ENCODE measurements at places on chromosomes 5 and 9.
A peak's percentile ranks its signal among the peaks of the same experiment; 100 is the strongest.

DNA sequence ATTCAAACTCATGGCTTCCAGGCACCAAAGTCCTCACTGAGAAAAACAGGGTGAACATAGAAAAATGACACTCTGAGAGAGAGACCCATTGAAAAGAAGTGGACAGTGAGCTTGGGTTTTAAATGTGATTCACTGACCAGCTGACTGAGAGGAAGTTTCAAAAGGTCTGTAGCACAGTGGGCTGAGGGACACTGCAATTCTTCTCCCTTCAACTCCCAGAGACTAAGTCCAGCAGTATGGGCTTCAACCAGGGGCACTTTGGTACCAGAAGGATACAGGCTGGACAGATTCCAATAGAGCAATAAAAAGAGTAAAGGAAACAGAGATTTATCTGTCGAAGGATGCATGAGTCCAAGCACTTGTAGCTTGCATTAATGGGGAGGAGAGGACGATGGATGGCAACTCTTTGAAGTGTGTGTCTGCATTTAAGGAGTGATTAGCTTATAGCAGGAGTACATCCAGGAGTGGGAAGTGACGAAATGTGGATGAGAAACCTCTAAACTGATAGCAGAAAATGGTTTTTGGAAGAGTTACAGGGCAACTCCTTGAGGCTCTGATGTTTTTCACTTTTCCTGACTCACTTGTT is 117.0 kb upstream of the ANKRD55 start:
- no peak for DNase-seq

DNA sequence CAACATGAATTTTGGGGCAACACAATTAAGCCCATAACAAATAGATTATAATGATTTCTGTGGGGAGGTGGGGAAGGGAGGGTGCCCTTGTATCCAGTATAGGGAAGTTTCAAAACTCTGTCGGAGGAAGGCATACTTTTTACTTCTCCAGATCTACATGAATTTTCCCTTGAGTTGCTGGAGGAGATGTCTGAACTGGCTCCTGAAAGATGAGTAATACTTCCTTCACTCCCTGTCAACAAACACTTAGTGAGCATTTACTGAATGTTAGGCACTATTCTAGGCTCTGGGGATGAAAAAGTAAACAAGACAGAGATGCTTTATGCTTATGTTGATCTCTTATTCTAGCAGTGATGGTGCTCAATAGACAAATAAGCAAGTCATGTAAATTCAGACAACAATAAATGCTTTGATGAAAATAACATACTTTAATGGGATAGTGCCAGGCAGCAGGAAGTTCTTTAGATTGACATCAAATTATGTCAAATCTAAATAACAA is 197.9 kb upstream of the ANKH start:
- no peak for DNase-seq

DNA sequence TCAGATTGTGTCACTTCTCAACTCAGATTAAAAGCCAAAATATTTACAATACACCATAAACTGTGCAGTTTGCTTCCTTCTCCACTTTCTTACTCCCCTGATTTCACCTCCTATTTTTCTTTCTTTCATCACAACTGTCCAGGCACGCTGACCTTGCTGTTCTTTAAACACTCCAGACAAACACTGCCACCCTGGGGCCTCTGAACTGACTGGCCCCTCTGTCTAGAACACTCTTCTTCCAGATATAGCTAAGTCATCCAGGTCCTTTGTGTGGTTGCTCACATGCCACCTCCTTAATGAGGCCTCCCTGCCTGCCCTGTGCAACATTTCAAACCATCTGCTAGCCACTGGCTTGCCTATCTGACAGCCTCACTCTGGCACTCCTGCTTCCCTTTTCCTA is 46.6 kb downstream of the ATG10 start:
- no peak for DNase-seq

GRCh38 chr9:137757613-137758029 is 120.0 kb upstream of the CACNA1B start:
- DNase-seq = no peak

DNA sequence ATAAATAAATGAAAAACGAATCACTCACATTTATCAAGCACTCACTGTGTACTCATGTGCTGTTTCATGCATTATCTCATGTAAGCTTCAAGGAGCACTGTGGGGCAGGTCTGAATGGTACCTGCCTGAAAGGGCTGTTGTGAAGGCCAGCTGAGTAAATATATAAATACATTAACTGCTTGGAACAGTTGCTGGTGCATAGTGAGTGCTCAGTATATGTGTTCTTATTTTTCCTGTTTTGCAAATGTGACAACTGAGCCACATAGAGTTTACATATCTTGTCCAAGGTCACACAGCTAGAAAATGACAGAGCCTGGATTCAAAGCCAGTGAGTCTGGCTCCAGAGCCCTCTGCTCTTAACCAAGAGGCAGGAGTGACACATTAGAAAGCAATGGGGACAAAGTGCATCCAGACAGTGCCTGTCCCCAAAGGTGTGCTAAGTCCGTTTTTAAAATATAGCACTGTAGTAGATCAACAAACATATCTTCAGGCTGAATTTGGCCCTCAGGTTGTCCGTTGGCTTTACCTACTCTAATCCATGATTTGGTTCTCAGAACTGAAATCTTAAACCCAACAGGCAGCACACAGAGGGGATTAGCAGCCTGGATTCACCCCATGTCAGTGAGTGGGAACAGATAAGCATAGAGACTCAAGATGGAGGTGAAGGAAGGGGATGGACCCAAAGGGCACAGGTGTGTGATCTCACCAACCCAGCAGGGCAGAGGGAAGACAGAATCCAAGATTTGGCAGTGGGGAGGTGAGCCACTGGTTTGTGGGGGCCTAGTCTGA is 70.8 kb downstream of the WWC1 start:
- DNase-seq = no peak

- no peak for DNase-seq
Observed at GRCh38 chr5:106601620-106602019, 1069.1 kb downstream of the EFNA5 start.

- no peak for DNase-seq
Observed at GRCh38 chr5:151048526-151048925, 28.1 kb downstream of the GPX3 start.

- DNase-seq = no peak
Observed at GRCh38 chr5:98989727-98990126, 60.9 kb upstream of the CHD1 start.

DNA sequence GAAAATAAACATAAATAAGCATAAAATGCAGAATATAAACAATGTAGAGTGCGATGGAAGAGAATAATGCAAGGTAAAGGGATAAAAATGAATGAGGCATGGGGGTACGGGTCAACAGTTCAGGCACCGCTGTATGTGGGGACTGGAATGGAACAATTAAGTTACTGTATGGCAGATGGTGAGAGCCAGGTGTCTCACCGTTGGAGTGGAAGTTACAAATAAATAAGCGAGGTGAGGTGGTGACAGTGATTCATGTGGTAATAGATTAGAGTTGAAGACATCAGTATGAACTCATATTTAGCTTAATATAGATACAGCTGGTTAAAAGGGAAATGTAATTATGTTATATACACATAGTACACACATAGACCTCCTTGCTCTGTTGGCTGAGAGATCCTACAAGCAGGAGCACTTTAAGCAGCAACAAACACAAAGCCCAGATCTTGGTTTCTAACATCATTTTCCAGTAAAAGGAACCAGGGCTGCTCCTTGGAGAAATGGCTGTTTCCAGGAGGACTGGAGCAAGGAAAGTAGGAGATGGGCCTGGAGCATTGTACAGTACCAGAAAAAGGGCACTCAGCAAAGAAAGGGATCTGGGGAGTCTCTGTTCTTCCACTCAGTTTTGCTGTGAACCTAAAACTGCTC is 2.4 kb upstream of the OMD start:
- DNase-seq = no peak

DNA sequence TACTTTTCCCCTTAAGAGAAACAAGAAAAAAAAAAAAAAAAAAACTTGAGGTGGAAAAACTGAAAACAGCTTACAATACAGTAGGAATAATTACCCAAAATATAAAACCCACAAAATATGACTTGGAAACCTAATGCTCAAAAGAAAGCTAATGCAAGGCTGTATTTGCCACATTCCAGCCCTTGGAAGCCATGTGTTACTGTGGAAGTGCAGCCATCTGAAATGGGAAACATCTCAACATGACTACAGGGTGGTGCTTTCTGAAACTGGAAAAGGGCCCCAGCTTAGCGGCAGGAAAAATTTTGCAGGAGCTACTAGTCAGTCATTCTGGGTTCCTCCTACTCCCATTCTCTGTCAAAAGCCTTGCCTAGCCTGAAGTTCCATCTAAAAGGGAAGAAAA is 20.4 kb downstream of the CDK5RAP2 start:
- no peak for DNase-seq

DNA sequence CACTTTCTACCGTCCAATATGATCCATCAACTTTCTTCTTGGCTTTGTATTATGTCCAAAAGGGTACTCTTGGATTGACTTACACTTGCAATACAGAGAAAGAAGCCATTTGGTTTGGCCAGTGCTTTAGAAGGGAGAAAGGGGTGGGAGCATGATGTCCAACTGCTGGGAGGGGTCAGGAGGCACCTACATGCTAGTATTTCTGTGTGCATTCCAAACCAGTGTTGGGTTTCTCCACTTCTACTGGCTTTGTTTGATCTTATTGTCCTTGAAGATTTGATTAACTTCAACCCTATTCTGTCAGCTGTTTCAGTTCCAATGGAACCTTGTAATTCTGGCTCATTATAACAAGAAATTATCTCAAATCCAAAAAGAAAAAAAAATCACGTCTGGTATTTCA is 27.6 kb downstream of the CYSTM1 start:
- no peak for DNase-seq

- DNase-seq = no peak
Observed at GRCh38 chr5:132070460-132071337, 2.9 kb upstream of the CSF2 start.

DNA sequence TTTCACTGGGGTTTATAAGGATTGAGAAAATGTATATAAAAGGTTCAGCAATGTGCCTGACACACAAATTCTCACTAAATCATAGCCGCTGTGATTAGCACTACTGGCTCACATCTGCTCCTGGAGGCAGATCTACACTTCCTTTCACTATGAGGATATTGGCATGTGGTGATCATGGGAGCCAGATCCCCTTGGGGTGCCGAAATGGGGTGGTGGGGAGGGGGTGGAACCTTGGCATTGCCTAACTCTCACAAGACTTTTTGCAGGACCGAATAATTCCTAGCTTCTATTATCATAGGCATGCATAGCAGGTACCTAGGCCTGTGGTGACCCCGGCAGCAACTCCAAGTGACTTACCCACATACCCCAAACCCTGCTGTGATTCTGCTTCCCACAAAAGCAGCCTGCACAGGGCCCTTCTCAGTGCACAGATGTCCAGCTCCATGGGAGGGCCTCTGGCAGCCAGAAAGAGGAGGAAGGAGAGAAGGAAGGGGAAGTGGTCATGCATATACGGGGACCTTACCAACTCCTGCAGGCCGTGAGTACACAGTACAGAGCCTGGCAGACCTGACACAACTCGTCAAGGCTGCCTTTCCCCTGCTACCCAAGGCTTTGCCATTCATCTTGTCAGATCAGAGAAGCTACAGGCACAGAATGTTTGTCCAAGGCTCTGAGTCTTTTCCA is 61.3 kb upstream of the IQGAP2 start:
- no peak for DNase-seq

DNA sequence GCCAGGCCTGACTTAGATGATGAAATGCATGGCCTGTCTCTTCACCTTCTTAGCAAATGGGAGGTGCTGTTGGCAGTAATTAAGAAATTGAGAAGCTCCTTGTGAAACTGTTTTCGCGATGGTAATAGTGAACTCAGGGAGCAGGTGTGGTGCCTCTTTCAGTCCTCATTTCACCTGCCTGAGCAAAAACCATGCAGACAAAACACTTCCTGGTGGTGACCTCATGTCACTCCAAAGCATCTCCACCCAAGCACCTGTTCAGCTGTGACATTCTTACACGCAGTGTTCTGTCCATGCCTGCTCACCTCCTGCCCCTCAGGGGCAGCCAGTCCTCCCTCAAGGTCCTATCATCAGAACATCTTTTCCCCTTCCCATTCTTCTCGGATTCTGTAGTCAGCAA is 146.5 kb downstream of the CD180 start:
- peak; percentile 13 for DNase-seq

DNA sequence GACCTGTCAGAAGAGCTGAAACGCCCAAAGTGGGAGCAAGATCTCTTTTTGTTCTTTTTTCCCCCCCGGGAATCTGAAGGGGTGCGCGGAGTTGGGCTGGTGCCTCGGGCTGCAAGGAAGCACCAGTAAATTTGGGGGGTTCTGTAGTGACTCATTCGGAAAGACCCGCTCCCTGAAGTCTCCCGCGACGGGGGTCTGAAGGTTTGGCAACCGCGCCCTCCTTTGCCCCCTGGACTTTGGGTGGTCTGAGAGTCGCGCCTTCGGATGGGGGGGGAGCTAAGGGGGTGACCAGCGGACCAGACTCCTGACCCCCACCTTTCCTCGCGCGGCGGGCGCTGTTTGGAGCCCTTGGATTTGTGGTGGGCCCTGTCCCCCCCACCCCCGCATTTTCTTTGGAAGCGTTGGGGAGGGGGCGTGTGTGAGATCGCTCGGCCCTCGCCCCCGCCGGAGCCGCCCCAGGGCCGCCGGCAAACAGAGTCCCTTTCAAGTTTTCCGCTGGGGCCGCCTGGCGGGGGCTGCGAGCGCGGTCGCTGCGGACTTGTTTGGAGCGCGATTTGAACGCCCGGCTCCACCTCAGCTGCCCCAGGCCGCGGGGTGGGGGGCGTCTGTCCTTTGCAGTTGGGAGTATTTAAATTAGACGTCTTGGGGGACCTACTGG is 2.0 kb downstream of the CXXC5 start:
- DNase-seq = no peak

DNA sequence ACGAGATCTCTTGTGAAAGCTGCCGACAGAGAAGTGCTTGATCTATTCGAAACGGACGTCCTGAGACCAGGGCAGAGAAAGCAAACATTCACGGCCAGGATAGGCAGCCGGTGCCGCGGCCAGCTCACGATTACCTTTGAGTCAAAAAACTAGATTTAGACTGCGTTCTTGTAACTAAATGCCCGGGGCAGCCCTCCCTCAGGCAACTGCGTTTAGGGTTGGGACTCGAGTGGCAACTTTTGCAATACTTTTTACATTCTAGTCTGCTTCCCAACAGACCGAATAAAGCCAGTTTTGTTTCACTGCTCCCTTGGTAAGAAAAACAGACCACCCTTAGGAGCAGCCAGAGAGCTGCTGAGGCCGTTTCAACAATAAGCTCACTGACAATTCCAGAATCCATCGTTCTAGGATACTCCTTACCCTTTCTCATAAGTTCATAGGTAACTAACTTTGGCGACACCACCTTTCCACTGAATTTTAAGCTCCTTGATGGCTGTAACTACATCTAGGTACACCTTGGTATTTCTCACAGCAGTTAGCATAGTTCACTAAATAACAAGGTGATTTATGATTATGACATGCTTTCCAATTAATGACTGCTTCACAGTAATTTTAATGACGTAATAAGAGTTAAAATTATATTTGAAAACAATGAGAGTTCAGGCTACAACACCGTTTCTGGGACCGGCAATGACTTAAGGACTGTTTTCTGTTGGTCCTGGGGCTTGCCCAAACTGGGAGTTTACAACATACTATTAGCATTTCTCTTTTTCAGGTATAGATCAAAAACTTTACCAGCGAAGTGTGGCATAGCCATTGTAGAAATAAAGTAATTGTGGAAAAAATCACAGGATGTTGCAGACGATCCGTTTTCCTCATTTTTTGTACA is 899 bp upstream of the RAPGEF6 start:
- peak; percentile 26 for DNase-seq

GRCh38 chr9:16682273-16682672 is 188.2 kb downstream of the BNC2 start:
- DNase-seq = no peak
